Activated T-helper 17 cell treated with anti-CD3 and anti-CD28 coated beads, Interleukin-2, amount 50 U/mL, for 72 hours (primary cell): ENCODE measurements at places on chromosomes 3 and 15.

GRCh38 chr15:41936649-41937567, 35.4 kb downstream of the EHD4 start:
- ATAC-seq: peak; percentile 64

- ATAC-seq: no peak
These were observed 760.1 kb upstream of the NECTIN3 start for GRCh38 chr3:110311541-110311940.

DNA sequence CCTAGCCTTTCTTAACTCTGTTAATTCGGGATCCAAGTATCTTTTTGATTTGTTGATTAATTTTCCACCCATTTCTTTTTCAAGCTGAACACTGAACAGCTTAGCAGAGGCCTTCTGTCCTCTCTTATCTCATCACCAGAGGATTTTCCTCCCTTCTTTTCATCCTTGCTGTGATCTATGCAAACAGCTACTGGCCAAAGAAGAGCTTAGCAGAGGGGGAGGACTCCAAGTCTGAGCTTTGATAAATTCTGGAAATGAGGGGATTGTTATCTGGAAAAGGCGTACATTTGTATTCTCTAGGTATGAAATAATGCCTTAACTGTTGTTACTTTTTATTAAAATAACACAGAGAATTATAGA, 13.4 kb downstream of the DZIP3 start:
- no peak for ATAC-seq

GRCh38 chr3:47016934-47017435, 37.5 kb downstream of the NBEAL2 start:
- peak; percentile 86 for ATAC-seq

DNA sequence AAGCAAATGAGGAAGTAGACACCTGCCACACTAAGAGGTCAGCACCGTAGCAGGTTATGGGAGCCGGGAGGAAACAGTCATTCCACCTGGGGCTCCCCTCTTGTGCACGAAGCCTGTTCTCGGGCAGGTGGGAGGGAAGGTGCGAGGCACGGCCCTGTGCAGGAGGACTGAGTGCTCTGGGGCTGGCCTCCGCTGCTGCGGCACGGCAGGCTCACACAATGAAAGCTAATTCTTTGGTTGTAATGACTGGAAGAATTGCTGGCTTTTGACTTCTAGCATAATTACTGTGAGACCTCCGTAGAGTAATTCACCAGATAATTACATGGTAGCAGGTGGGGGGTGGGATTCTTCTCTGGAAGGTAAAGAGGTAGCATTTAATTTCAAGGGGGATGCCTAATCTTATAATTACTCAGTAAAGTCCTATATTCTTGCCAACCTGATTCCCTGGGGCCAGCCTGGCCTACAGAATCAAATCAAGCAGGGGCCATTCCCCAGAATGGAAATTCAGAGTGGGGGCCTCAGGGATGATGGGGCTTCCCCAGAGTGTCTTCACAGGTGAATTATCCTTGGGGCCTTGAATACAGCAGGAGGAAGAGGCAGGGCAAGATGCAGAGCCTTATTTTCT, 129.1 kb downstream of the TPRA1 start:
- ATAC-seq: no peak

GRCh38 chr15:93980261-93980911, 251.0 kb upstream of the MCTP2 start:
- ATAC-seq: no peak

DNA sequence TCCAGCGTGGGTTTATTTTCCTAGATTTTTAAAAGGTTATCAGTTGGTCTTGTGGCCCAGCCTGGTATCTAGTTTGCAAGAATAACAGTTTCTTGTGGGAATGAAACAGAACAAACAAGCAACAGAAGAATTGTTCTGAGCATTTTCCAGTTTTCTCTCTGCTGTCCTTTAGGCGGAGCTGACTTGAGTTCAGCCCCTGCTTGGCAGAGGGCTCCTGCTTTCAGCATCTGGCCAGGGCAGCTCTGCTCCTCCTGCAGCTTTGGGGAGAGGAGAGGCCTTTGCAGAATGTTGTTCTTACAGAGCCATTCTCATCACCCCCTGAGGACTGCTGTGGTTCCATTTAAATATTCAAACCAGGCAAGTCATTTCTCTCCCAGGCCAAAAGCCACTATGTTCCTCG, 117.7 kb downstream of the ALDH1A2 start:
- ATAC-seq: no peak

GRCh38 chr3:52052831-52053306, 3.5 kb downstream of the DUSP7 start:
- ATAC-seq: peak; percentile 8

DNA sequence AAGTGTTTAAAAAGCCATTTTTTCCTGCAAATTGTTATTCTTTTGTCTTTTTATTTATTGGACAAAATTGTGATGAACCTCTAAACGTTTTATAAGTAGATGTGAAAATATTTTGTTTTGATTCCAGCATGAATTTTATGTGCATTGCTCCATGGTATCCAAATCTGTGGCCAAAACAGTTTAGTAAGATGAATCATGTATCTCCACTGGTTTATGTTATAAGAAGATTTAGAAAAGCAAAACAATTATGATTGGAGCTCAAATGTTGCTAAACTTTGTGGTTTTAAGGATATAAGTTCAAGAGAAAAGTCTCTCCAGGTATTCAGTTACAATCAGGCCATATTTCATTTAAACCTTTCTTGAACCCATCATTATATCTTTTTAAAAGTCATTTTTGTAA, 80.9 kb downstream of the NECTIN3 start:
- ATAC-seq: no peak

- no peak for ATAC-seq
These were observed 197.6 kb downstream of the PDZRN3 start for GRCh38 chr3:73427048-73427706.

GRCh38 chr3:99949956-99950670, 132.5 kb downstream of the CMSS1 start:
- ATAC-seq: no peak

GRCh38 chr15:101233651-101234280, 18.1 kb downstream of the CHSY1 start:
- no peak for ATAC-seq

DNA sequence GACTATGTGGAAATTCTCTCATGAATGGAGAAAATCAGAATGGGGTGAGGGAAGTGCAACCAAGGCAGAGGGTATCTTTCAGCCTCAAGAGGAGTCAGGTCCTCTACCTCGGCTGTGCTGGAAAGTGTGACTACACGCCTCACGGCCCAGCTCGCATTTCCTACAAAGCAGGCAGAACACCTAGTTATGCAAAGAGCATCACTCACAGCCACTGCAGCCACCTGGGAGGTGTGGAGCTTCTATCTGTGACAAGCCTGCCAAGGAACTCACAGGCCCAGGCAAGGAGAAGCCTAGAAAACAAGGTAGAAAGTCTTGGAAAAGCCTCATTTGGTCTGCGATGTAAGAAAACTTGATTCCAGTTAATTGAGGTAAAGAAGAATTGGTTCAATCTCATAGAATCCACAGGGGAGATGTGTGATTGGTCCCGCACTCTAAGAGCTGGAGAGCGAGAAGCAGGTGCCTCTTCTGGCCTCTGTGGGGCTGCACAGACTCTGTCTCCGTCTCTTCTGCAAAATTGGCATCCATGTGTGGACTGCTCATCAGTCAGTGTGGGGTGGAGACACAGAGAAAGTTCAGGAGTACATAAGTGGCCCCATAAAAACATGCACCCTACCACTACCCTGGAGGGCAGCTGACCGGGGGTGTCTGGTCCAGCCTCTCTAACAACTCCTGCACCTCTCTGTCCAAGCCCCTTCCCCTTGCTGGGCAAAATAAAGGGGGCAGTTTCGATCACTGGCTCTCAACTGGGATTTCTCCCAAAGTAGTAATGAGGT, 76.8 kb downstream of the TAMM41 start:
- peak; percentile 1 for ATAC-seq

DNA sequence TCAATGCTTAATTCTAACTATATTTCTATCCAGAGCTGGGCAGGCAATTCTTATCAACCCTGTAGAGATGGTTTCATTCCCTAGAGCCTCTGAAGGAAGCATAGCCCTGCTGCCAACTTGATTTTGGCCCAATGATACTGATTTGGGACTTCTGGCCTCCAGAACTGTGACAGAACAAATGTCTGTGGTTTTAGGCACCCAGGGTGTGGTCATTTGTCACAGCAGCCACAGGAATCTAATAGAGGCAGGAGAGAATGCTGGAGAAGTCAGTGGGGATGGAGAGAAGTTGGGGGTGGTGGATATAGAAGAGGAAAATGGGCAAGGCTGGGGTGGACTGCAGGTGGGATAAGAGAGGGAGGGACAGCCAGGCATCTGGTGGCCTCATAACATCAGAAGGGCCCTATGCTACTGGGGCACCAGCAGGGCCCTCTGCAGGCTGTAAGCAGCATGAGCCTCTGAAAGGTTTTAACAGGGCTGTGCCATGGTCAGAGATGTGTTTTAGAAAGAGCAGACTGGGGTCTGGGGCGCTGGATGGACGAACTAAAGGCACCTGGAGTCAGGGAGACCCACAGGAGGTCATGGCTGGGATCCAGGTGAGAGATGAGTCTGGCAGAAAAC, 19.8 kb downstream of the MRPS11 start:
- no peak for ATAC-seq

DNA sequence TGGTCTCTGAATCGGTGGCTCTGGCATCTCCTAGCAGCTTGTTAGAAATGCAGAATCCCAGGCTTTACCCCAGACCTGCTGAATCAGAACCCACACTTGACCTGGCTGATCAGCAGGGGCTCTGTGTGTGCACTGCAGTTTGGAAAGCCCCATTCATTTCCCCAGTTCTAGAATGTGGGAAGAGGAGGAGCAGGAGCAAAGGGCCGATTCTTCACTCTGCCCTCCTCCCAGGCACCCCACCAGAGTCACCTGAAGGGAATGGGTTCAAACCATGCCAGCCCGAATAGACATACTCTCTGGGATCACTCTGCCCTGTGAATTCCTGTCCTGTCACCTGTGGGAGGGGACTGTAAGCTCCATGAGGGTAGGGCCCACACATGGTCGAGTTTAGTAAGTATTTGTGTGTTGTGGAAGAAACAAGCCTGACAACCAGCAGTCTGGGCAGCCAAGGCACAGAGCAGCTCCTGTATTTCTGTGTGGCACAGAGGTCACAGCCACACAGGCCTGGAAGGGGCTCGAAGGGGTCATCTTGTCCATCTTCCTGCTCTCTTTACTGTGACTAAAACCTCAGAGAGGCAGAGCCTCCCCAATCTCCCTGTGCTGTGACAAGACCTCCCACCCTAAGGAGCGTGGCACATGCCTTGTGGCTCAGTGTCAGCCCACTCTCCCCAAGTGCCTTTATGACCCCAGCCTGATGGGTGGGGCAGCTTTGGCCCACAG, 29.0 kb upstream of the HHATL start:
- no peak for ATAC-seq

GRCh38 chr3:14915636-14916222, 31.7 kb upstream of the NR2C2 start:
- peak; percentile 64 for ATAC-seq

DNA sequence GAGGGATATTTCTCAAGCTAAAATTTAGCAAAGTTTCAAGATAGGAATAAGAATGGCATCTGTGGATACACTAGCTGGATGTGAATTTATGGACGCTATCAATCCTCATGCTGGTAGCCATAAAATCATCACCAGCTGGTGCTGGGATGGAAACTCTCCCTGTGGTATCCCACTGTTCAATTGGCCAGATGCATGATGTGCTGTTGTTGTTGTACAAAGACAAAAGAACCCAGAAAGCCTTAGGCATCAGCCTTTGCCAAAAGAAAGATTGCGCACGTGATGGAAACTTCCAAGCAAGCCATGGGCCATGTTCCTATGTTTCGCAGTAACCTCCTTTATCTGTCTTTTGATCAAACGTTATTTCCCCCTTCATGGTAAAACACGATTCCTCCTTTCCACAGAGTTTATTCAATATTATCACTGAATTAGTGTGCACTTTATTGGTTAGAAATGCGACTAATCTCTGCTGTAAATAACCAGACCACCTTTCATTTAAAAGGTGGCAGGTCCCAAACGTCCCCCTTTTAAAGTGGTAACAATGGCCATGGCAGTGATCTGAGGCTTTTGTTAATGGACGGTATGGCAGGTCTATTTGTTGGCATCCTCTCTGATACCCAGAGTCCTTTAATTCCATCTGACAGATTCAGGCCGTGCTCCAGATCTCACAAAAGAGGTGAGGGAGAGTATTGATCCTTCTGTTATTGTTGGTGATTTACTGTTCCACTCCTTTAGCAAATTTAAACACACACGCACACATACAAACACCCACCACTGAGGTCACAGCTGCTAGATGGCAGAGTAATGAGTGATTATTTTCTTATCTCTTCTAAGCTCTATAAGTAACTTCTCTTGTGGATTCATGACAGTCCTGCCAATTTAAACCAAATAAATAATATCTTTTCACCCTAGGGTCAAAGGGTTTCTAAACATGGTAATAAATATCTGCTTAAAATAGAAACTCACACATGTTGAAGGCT, 291.2 kb upstream of the KCNMB2 start:
- ATAC-seq: no peak

GRCh38 chr3:25508901-25509300, 80.8 kb downstream of the RARB start:
- ATAC-seq: no peak

DNA sequence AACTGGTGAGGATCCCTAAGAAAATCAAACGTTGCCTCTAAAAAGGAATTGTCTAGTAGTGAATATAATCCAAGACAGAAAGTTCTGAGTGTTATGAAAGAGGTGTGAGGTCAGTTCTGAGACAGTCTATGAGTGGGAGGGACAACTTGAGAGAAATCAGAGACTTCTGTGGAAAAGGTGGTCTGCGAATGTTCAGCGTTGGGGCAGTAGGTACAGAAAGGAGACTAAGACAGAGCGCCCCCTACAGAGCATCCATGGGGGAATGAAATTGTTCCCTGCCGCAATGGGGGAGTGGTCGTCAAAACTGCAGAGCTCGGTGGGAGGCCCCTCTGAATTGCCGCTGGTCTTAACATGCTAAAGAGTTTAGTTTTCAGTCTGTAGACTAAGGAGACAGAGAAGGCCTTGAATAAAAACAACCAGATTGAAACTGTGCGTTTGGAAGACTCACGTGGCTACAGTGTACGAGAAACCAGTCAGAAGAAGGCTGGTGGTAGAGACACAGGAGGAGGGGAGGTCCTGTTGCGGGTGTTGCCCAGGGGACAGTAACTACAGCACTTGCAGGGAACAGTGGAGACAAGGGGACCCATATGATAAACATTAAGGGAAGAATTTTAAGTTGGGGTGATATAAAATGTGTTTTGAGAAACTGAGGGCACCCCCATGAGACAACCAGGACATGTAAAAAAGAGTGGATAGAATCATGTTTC, 6.9 kb downstream of the TNIK start:
- no peak for ATAC-seq

DNA sequence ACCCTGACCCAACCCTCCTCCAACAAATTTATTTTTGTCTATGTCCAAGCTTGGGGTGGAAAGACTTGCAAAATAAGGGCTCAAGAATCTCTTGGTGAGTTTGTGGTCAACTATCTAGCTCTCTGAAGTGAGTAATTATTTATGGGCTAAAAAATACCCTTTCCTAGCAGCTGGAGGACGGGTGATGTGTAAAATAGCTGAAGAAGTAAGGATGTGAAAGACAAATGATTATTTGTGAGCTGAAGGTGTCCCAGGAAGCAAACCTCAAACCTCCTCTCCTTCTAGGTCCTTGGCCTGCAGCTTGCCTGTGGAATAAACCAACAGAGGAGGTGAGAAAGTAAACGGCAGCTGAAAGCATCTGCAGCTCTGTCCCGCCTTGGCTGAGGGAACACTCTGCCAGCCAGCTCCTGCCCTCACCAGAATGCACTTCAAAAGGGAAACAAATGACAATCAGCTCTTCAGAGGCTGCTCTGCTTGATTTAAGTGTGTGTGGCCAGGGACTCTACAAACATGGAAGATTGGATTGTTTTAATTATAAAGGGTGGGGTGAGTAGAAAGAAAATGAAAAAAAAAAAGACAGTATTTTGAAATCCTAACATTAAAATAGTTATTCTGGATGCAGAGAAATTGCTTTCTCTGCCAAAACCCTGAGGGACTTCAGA, 60.3 kb downstream of the TM4SF4 start:
- no peak for ATAC-seq

GRCh38 chr3:130661140-130661891, 85.3 kb downstream of the PIK3R4 start:
- no peak for ATAC-seq
